Nephron progenitor cell (in vitro differentiated cells): ENCODE measurements at places on chromosomes 11 and 22.

DNA sequence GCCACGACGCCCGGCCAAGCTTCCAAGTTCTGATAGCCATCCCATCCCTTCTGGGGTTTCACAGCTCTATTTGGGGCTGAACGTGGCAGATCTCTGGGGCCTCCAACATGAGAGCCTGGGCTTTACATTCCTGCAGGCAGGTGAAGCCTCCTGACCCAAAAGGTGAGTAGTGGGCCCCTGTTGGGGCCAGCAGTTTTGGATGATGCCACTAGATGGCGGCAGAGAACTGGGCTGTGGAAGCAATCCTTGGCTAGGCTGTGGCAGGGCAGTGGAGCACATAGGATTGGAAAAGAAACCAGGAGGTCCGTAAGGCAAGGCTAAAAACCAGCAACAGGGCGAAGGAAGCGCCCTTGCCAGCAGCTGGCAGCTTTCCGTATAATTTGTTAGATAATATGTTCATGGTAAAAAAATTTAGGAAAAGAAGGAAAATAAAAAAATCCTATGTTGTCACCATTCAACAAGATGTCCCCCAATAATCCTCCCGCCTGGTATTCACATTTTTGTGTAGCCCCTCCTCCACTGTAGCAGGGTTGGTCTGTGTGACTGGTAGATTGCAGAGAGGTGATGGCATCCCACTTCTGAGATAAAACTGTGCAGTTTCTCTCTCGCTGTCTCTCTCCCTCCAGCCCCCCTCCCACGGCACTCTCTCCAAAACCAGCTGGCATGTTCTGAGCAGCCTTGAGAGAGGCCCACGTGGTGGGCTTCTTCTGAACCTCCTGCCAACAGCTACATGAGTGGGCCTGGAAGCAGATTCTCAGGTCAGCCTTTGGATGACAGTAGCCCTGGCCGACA lies 43.6 kb upstream of the OR4B1 start:
- DNase-seq, result peak; percentile 78

GRCh38 chr22:44383652-44384562 lies 71.2 kb upstream of the SHISAL1 start:
- no peak for DNase-seq

- DNase-seq, result no peak
Observed at GRCh38 chr11:116836632-116836991, 810 bp downstream of the APOA1 start.

- DNase-seq, result no peak
Observed at GRCh38 chr11:130711193-130711592, 205.1 kb downstream of the SNX19 start.

GRCh38 chr11:34790620-34791019 lies 125.6 kb downstream of the APIP start:
- DNase-seq, result no peak

DNA sequence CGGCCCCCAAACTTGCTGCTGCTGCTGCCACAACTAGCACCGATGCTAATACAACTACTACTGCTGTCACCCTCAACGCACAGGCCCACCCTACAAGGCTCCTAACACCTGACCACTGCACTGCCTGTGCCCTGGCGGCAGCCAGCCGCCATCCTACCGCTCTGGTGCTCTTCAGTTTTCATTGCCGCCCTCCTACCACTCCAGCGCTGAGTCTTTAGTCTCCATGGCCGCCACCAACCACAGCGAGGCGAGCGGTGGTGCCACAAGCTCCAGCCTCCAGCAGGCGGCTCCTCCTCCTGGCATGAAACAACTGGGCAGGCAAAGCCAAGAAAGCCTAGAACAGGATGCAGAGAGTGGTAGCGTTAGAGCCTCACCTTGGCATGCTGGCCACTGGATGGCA lies 5.0 kb upstream of the RFPL3 start:
- DNase-seq, result no peak

- DNase-seq, result no peak
Observed at GRCh38 chr11:120898568-120898967, 125.3 kb upstream of the TBCEL start.

DNA sequence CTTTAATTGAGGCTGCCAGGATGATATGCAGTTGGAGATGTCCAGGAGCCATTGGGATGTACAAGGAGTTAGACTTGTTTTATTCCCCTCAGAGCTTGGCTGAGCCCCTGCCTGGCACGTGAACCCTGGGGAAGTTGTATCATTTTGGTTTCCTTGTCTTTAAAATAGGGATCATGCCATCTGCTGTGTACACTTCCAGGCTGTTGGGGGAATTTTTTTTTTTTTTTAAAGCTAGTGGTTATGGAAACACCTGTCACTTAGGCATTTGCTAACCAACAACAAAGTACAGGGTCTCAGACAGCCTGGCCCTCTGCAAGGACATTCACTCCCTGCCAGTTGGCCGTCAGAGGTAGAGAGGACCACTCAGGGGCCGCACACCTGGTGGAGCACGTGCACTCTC lies 8.5 kb upstream of the RAB1B start:
- no peak for DNase-seq

GRCh38 chr11:12152321-12152720 lies 41.9 kb downstream of the MICAL2 start:
- no peak for DNase-seq

- no peak for DNase-seq
Observed at GRCh38 chr11:128707681-128708080, 13.8 kb downstream of the FLI1 start.

DNA sequence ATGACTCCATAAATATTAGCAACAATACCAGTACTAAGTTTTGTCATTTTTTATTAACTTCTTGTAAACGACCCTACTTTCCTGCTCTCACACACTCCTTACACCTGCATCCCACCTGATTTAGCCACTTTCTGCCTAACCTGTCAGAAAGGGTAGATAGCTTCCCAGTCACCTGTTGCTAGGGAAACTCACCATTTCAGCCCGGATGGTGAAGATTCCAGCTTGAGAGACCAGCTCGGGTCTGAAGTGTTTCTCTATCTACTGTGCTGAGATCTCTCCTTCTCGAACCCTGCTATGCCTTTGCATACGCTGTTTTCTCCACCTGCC lies at the start of gene PARVG:
TSS of gene PARVG (plus strand) at position 220 of the 327 bp plus-strand sequence. CDS start 2,405 bp downstream, outside the sequence.
- no peak for DNase-seq

DNA sequence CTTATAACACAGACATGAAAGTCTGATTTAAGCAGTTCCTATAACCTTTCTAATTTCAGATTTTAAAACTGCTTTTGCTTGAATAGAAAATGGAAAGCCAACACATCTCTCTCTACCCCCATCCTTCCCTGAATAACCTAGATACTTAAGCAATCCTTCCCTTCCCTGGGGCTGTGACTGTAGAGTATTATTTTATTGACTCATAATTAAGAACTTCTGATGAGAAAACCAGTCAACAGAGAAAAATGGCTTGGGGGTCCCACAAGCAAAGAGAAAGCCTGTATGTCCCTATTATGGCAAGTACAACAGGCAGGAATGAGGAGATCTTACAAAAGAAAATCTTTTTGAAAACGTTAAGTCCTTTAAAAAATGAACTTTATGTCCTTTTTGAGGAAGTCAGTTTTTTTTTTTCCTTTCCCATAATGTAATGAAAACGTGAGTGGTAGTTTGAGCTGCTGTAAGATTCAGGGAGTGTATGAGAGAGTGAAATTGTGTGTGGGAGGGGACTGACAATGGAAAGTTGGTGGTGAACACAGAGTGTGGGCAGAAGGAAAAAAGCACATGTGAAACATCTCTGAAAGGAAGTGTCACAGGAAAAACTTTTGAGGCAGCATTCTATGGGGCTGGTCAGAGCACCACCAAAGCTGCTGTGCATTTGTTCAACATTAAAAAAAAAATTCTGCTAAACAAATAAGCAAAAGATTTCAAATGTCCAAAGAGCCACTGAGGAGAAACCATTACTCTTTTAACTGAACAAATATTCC lies 154.6 kb downstream of the MAML2 start:
- no peak for DNase-seq

- no peak for DNase-seq
Observed at GRCh38 chr22:39852799-39853198, 40.8 kb downstream of the ENTHD1 start.

- DNase-seq, result peak; percentile 67
Observed at GRCh38 chr22:36486619-36487384, 5.4 kb upstream of the TXN2 start.

GRCh38 chr11:120900643-120901042 lies 123.3 kb upstream of the TBCEL start:
- DNase-seq, result peak; percentile 39

- DNase-seq, result no peak
Observed at GRCh38 chr11:89321401-89321800, 143.7 kb downstream of the TYR start.

DNA sequence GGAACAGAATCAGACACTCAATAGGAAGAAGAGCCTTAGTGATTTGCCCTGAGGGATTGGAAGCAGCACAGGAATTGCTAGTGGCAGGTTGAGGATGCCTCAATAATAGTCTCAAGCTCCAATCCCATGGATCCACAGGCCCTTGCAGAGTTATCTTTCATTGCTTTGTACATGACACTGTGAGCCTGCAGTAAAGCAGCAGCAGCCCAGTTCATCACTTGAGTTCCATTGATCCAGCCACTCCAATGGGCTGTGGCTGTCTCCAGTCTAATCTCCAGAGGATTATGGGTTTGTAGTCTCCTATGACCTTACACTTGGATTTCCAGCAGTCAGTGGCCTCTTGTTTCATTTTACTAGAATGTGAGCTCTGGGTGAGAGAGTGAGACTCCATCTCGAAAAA lies 45.4 kb downstream of the AAMDC start:
- no peak for DNase-seq

DNA sequence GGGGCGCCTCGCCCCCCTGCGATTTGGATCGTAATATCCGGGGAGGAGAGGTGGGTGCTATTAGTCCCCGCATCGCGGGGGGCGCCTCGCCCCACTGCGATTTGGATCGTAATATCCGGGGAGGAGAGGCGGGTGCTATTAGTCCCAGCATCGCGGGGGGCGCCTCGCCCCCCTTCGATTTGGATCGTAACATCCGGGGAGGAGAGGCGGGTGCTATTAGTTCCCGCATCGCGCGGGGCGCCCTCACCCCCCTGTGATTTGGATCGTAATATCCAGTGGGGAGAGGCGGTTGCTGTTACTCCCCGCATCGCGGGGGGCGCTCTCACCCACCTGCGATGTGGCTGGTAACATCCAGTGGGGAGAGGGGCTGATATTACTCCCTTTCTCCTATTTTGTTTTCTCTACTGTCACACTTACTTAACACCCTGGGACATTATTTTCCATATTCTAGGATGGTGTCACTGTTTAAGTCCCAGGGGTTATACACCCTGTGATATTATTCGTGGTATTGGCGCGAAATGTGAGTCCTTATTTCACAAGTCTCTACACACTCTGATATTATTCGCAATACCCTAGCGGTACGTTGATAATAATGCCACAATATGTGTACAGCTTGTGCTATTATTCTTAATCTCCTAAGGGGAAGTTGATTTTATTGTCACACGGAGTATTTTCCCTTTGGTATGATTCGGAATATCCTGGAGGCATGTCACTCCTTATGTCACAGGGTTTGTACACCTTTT lies 57.8 kb upstream of the ALDH3B2 start:
- no peak for DNase-seq

DNA sequence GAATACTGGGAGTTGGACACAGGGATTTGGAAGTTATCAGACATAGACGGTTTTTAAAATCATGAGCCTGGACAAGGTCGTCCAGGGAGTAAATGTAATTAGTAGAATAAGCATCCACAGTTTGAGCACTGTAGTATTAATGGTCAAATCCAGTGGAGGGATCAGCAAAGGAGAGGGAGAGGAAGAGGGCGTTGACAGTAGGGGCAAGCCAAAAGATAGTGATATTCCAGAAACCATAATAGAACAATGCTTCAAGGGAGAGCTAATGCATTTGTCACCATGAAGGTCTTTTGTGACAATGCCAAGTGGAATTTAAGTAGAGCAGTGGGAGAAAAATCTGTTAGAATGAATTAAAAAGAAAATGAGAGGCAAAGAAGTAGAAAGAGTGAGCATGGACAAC lies 68.9 kb upstream of the SLC5A12 start:
- DNase-seq, result no peak

GRCh38 chr11:20529757-20530156 lies 69.7 kb upstream of the SLC6A5 start:
- no peak for DNase-seq

GRCh38 chr11:118028626-118029025 lies 42.4 kb downstream of the IL10RA start:
- no peak for DNase-seq

DNA sequence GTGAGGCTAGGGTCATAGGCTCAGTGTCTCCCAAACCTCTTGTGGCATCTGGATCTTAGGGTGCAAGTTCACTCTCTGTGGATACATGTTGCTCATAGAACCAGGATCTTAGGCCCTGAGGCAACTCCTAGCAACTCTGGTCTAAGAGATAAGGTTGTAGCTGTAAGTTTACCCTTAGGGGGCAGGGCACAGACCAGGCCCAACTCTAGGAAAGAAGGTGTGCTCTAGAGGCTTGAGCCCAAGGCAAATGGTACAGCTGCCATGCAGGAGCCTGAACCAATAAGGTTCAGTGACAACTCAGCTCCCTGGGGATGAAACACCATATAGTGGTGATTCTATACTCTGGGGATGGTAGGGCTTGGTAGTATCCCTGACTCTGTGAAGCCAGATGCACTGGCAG lies 17.8 kb downstream of the CALCB start:
- no peak for DNase-seq

GRCh38 chr11:69640995-69641581 lies at the start of gene CCND1:
CCND1 (plus strand) TSS chr11:69641156; CDS start chr11:69641314, 158 bp downstream.
- peak; percentile 80 for DNase-seq

- no peak for DNase-seq
Observed at GRCh38 chr11:46339816-46340215, 7.4 kb upstream of the DGKZ start.

DNA sequence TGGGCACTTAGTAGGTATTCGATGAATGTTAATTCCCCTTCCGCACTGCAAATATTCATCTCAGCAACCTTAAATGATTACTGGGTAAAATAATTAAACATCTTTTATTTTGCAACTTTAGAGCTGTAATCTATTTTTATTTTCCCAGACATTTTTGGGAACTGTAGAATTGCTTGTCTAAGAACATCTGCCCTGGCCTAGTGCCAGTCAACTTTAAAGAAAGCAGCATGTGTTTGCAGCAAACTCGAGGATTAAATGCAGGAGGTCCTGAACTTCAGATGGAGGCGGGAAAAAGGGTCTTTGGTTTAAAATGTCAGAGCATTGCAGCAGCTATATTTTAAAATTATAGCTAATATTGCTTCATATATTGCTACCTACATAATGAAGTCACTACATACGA lies 190.0 kb downstream of the PGR start:
- no peak for DNase-seq
